Stimulated activated CD4-positive, alpha-beta T cell treated with anti-CD3 and anti-CD28 coated beads, TNF-alpha, amount 100 ng/mL, for 48 hours (primary cell): ENCODE measurements at places on chromosomes 1 and 21.
A peak's percentile ranks its signal among the peaks of the same experiment; 100 is the strongest.

DNA sequence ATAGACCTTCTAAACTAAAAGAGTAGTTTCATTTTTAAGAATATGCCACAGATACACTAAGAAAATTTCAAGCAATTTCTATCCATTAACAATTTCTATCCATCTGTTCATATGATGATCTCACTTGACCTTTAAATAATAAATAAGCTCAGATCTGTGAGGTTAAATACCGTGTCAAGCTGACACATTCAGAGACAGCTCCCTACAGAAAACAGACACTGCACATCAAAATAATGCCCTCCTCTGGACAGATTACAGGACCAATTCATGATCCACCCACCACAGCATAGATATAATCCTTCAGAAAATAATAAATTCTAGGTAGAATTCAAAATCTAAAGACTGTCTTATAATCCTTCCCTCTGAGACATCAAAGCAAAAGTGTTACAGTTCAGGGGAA is 49.4 kb upstream of the SEC16B start:
- no peak for DNase-seq

- DNase-seq, result no peak
These were observed 349.5 kb upstream of the VAMP3 start for GRCh38 chr1:7421471-7422075.

GRCh38 chr21:28916150-28916893 is 76.4 kb downstream of the LTN1 start:
- DNase-seq, result no peak

- no peak for DNase-seq
These were observed 462.8 kb downstream of the PTPRC start for GRCh38 chr1:199101635-199102034.

- no peak for DNase-seq
These were observed 250.2 kb upstream of the C1orf174 start for GRCh38 chr1:4150262-4150661.

- DNase-seq, result no peak
These were observed 10.4 kb downstream of the TCHH start for GRCh38 chr1:152104854-152105253.

DNA sequence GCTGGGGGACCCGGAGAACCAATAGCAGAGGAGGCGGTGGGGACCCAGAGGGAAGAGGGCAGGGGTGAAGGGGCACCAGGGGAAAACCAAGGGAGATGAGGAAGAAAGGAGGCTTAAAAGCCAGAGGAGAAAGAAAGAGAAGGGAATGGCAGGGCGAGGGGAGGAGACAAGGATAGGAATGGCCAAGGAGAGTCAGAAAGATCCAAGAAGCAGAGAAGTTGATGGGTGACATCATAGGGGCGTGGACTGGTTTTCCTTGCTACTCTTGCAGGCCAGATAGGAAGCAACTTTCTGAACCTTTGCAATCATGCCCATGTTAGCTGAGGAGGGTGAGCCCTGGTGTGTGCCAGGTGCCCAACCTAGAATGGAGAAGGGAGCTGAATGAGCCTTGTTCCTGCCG is 5.4 kb downstream of the NPR1 start:
- DNase-seq, result no peak

GRCh38 chr1:176826265-176826664 is 338.2 kb downstream of the ASTN1 start:
- DNase-seq, result no peak

GRCh38 chr1:101980974-101981373 is 15.8 kb downstream of the OLFM3 start:
- no peak for DNase-seq

DNA sequence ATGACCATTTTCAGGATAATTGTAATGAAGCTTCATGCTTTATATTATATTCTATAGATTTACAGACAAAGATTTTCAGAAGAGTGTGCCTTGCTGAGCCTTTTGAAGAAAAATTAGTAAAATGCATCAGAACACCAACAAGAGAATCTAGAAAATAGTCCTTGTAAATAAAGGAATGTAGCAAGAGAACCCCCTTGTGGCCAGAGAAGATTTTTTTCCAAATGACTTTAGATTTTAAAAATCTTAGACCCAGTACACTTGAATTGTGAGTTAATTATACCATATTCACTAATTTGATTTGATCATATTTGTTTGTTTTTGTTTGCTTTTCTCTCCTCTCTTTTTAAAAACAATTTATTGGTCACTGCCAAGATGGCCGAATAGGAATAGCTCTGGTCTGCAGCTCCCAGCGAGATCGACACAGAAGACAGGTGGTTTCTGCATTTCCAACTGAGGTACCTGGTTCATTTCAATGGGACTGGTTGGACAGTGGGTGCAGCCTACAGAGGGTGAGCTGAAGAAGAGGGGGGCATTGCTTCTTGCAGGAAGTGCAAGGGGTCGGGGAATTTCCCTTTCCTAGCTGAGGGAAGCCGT is 12.8 kb upstream of the IFI44L start:
- DNase-seq, result no peak

DNA sequence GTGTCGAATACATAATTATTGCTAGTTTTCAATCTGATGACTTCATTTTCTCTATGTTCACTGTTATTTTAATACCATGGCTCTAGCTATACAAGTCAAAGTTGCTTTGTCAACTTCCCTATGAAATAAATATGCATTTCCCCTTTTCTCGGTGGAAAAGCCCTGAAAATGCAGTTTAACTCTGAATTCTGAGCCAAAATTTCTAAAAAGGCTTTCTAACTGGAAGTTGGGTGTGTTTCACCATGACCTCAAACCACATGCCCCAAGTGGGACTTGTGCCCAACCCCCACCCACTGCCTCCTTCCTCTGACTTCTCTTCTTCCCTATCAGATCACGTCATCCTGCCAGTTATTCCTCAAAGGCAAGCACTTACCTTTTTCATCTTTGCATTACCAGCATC is 8.9 kb downstream of the MKNK1 start:
- no peak for DNase-seq

DNA sequence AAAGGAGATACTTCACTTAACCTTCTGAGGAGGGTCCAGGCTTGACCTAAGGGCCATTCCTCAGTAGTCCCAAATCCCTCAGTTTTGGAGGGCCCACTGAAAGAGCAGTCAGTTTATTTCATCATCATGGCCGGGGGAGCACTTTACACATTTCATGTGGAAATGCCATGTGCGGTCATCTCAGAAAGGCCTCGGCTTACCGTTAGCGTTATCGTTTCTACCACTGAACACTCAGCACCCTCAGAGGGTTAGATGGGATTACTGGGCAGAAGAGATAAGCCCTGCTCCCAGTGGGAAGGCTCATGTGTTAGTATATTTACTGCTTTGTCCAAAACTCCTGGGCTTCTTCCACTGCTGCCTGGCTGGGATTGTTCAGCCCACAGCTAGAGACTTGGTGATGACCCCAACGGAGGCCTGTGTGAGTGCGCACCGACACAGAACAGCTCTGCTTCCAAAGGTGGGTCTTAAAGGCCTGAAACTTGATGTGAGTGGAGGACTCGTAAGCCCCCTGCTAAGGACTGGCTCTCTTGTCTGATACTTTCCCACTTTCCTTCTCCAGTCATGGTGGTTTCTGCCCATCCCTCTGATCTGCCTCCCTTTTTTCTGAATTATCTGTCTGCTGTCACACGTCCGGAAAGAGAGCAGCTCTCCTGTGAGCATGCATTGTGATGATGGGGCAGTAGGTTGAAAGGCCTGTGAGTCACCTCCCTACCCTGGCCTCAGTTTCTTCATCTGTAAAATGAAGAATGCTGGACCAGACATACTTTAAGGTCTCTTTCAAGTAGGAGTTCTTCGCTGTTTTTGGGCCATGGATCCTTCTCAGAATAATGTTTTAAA is 284.5 kb downstream of the ASTN1 start:
- no peak for DNase-seq

- no peak for DNase-seq
These were observed 20.6 kb downstream of the XKR8 start for GRCh38 chr1:27980216-27980845.

GRCh38 chr1:31227891-31228568 is 11.7 kb downstream of the NKAIN1 start:
- no peak for DNase-seq

DNA sequence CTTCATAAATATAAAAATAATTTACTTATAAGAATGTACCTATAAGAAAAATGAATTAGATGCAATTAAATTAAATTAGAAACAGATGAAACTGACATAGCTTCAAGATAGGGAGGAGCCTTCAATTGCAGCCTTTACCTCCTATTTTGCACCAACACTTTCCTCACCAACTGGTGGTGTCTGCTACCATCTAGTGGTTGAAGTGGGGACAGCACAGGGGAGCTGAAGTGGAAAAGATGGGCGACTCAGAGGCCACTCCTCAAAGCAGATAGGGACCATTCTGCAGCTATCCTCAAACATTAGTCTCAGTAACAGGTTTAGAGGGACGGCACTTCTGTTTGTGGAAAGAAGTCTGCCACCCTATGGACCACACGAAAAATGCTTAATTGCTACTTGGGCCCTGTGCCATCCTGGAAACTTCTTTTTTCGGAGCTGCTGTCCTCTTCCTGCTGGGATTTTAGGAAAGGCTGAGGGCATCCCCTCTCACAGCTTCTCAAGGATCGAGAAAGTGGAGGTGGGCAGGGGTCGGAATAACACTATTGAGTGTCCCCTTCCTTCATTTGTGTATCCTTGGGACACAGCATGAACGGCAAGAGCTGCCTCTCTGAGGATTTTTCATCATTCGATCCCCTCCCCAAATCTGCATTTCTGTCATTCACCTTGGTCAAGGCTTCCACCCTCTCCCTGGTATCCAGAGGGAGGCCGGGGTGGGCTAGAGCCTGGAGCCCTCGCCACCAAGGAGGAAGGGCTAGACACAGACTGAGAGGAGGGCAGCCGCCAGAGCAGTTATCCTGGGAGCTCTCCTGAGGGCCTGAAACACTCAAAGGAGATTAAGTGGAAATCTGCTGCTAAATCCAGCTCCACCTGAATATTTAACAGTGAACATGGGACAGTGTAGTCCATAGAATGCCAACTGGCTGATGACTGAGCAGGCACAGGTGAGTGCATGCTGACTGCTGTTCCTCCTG is 9.6 kb downstream of the PROK1 start:
- peak; percentile 71 for DNase-seq

DNA sequence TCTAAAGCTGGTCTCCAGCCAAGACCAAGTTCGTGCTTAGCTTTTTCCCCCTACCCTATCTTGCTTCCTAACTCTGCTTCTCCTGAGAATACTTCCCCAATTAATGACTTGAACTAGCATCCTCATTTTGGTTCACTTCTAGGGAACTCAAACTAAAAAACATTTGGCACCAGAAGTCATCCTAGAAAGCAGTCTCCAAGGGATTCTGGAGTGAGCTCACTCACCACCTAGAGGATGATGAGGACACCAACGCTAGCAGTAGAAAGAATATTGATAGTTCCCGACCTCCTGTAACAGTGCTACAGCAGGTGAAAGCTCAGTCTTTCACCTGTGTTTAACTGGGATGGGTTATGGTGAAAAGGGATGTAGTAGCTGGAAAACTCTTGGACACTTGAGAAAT is 4.7 kb upstream of the PSMB2 start:
- no peak for DNase-seq

DNA sequence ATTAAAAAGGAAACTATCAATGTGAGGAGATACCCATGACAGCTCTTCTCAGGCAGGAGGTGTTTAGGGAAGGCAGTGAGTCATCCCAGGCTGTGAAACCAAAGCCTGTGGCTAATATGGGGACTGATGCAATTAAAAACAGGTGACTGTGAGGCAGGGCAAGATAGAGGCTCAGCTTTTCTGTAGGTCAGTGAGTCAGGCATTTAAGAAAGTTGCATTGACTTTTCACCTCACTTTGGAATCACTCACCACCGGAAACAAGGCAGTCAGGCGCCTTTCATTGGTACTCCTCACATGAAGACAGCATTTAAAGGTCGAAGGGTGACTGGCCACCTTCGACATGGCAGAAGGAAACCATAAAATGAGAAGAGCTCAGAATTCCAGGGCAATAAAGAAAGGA is 54.5 kb downstream of the PAPPA2 start:
- no peak for DNase-seq

DNA sequence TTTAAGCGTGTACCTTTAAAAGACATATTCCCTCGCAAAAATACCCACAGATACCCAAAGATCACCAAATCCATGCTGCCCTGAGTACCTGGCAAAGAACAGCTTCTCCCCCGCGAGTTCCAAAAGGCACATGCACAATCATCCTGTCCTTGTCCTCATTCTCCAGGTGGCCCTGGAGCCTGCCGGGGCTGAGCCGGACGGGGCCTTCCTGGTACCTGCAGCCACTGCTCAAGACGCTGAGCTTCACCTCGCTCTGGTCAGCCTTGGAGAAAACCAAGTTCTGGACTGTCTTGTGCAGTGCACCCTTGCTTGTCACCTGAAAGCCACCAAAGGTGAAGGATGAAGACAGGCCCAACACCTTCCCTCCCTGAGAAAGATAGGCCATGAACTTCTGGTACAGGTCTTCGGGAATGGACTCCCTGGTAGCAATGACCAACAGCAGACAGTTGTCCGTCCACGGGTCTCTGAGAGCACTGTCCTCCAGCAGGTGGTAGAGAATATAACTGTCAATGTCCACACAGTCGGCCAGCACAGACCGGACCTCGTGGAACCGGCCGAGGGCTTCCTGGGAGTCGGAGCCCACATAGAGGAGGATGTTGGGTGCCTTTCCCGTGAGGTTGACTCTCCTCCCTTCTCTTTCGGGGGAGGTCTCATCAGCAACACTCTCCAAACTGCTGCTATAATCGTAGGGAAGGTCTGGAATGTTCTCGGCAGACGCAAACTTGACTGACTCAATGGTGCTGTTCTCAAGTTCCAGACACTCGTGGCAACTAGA is 29.9 kb downstream of the HLCS start:
- DNase-seq, result no peak

GRCh38 chr1:113073479-113073950 is 517 bp downstream of the LRIG2 start:
- DNase-seq, result peak; percentile 1

DNA sequence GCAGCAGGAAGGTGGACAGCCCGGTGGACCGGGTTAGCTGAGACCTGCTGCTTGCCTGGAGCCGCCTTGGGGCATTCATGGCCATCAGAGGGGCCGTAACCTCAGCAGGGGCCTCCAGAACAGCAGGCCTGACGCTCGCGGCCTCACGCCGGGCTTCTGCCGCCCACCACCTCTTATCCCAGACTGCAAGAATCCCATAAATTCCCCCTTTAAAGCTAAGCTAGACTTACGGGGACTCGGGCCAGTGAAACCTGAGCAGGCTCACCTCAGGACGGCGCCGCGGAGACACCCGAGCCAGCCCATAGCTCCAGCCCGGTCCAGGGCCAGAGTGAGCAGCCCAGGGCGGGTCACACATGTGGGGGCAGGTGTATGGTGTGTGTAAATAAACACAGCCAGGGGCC is 132.3 kb downstream of the GLIS1 start:
- no peak for DNase-seq

DNA sequence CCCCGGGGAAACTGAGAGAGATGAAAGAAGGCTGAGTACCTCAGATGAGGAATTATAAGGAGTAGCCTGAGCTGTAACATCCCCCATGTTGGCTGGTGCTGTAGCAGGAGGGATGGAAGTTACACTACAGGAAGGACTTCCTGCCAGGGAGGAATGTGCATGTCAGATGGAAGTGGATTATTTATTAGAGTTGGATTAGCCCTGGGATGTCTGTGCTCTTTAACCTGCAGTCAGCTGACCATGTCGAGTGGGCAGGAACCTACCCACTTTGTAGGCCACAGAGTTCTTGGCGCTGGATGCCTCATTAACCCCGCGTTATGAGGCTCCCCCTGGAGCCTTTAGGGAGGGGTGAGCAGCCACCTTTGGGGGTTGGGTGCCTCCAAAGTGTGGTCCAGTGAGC is 757 bp upstream of the SEMA4A start:
- DNase-seq, result no peak
